ENCODE measurements at places on chromosomes 7 and 10.

DNA sequence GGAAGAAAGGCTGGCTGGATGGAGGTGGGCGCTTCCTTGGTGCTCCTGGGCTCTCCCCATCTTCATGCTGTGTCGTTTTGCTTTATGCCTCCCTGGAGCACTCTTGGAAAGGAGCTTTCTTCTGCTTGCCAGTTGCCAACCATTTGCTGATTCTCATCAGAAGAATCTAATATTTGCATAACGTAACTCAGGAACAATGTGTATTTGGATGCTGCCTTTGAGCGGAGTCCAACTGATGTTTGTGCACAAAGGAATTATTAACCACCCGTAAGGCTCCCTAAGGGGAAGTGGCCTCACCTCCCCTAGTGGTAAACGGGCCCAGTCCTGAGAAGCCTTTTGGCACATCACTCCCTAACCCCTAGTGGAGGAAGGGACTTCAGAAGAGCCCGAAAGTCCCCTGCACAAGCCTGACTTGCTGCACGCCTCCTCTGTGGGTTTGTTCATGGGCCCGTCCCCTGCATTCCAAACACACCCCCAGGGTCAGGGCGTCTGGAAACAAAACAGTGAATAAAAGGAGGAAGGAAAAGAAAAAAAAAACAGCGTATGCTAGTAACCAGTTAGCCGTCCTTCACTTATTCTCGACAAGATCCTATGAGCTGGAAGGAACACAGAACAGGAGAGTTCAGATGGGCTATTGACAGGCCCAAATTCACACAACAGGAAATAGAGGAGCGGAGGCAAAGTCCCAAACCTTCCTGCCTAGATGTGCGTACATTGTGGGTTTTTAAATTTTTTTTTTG lies 602.2 kb downstream of the LRMDA start:
- DNase-seq, result peak; percentile 52

- DNase-seq, result no peak
Observed at GRCh38 chr7:158586499-158587161, 993 bp downstream of the PTPRN2 start.

DNA sequence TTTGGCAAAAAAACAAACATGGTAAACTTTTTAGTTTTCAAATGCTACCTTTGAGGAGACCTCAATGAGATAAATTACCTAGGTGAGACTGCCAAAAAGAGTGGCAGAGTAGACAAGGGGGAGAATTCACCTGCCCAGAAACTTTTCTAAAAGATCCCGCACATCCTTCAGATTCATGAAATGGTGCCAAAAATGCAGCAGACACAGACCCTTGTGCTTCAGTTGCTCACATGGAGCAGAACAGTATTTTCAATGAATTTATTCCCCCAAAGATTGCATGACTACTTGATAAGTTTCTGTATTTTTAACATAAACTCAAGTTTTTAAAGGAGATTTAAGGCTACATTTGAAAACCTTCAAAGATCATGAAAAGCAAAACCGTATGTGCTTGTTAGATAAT lies 270.0 kb downstream of the TRIL start:
- DNase-seq, result no peak

DNA sequence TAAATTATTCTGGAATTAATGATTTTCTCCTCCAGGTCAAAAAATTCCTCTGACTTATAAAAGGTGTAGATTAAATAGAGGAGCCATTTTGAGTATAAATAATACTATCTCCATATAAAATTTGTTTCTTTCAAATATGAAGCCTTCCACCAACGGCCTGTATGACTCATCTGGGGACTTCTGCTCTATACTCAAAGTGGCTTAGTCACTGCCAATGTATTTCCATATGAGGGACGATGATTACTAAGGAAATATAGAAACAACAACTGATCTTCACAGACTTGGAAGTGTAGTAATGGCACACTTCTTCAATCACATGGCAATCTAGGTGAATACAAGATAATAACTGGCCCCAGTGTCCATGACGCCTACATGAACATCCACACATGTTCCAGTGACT lies 335.6 kb upstream of the HGF start:
- DNase-seq, result peak; percentile 60

- no peak for DNase-seq
Observed at GRCh38 chr7:86908948-86909347, 150.5 kb downstream of the ELAPOR2 start.

GRCh38 chr7:1040790-1041189 lies 3.6 kb upstream of the GPR146 start:
- no peak for DNase-seq

DNA sequence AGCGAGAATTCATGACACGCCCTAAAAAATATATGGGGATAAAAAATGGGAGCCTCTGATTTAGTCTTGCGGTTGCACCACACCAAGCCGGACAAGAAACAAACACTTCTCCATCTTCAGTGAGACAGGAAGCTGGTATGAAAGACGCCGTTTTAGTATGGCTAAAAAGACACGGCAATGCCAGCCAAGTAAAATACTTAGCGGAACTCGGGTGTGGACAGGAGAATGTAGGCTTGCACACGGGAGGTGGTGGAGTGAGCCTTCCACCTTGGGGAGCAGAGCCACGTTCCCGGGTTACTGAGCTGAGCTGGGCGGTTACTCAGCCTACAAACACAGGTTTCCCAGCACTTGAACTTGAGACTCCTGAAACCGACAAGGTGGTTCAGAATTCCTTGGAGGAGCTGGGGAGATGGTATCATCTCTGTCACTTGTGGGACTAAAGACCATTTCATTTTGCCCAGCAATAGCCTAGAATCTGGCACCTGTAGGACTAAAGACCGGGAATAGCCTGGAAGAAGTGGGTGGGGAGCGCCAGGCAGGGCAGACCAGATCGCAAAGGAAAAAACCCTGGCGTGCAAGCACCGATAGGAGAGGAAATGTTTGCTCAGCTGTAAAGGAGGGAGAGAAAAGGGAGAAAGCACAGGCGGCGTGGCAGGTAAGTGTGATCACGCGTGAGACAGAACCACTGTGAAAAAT lies 34.8 kb upstream of the SEPHS1 start:
- no peak for DNase-seq

GRCh38 chr10:100977436-100977835 lies 8.1 kb downstream of the SEMA4G start:
- no peak for DNase-seq

GRCh38 chr7:116259871-116260440 lies 49.6 kb downstream of the TES start:
- peak; percentile 91 for DNase-seq

DNA sequence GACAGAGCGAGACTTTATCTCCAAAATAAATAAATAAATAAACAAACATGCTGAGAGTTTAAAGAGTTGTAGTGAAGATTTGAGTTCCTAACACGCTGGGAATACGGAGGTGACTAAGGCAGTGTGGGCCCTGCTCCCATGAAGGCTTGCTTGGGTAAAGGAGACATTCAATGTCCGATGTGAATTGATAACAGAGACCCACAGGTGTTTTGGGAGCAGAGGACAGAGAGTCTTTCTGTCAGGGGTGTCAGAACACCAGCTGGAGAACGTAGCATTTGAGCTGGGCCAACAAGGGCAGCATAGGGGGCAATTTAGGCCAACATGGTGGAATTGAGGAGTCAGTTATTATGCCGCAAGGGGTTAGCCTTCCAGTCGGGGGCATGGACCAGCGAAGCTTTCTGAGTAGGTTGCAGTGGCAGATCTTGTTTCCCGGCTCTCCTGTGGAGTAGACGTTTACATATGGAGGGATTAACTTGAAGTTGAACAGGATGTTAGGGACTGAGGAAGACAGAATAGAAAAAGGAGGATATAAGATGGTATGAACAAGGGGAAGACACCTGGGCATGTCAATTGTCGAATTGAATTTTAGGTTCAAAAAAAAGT lies 5.6 kb downstream of the PROSER2 start:
- DNase-seq, result no peak

Measured in fibroblast of the conjunctiva (primary cell).